ENCODE measurements at places on chromosomes 11 and 22.

DNA sequence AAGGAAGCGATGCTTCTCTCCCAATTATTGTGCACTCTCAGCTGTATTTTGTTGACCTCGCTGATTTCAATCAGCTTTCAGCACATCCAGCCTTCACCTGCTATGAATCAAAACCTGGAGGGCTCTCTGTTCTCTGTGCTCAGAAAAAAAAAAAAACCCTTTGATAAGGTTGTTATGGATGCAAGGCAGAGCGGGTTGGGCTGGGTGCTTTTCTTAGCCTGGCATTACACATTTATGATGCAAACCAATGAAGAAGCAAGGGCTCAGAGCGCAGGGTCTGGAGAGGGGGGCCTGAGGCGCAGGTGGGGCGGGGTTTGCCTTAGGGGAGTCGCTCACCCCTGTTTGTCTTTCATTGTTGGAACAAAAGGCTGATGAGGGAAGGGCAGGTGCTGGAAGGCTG is 86.0 kb upstream of the CADM1 start:
- no peaks in the 10 kb centered on the region for H3K4me1 ChIP-seq
- no peak for DNase-seq
- no peak overlapping the region for H3K4me3 ChIP-seq
- no peak overlapping the region for H3K27ac ChIP-seq
- no peaks in the 10 kb centered on the region for H3K36me3 ChIP-seq
- H3K27me3 ChIP-seq: no peaks in the 10 kb centered on the region

DNA sequence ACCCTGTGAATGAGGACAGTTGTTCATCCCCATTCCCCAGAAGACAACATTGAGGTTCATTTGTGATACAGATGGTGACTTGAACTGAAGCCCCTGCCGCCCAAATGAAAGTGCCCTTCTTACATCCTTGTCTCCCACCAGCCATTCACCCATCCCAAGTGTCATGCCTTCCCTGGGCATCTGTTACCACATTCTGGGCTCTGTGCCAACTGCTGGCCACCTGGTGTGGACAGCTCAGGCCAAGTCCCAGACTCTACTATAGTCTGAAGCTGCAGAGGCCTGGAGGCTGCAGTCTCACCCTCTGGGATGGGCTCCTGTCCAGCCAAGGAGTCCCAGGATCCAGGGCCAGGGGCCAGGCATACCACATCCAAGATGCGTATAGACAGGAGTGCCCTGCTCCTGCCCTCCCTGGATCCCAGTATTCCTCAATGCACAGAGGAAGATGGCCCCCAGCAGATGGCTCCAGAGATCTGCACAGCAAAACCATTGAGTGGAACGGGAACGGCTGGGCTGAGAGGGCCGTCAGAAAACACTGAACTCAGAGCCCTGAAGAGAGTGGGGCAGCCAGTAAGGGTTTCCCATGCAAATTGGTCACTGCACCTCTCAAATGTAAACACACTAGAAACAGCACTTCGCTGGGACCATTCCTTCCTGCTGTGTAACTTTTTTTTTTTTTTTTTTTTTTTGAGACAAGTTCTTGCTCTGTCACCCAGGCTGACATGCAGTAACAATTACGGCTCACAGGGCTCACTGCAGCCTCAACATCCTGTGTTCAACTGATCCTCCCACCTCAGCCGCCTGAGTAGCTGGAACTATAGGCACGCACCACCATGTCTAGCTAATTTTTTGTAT is 22.8 kb downstream of the ARRB1 start:
- no peaks in the 10 kb centered on the region for H3K36me3 ChIP-seq
- peaks cover 13% of the 10 kb centered on the region for H3K4me1 ChIP-seq
- no peaks in the 10 kb centered on the region for H3K27me3 ChIP-seq
- no peak overlapping the region for H3K4me3 ChIP-seq

DNA sequence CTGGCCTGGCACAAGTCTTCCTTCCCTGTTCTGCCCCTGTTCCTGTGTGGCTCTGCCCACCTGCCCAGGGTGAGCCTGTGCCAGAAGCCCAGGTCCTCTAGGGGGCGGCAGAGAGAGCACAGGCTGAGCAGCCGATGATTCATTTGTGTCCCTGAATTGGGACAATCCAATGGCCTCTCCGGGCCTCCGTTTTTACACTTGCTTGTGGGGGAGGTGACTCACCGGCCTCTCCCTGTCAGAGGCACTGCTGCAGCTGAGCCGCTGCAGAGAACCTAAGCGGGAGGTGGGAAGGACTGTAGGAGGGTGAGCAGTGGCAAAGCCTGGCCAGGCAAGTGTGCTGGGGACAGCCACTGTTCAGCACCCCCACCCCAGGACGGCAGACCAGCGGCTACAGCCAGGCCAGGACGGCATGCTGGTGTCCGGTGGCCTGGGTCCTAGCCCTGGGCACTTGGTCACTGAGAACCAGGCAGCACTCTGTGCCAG is 65.2 kb upstream of the LMO1 start:
- peaks cover 30% of the 10 kb centered on the region for H3K4me1 ChIP-seq
- no peak overlapping the region for H3K27ac ChIP-seq
- H3K4me3 ChIP-seq: no peak overlapping the region
- no peaks in the 10 kb centered on the region for H3K27me3 ChIP-seq
- no peak for DNase-seq

DNA sequence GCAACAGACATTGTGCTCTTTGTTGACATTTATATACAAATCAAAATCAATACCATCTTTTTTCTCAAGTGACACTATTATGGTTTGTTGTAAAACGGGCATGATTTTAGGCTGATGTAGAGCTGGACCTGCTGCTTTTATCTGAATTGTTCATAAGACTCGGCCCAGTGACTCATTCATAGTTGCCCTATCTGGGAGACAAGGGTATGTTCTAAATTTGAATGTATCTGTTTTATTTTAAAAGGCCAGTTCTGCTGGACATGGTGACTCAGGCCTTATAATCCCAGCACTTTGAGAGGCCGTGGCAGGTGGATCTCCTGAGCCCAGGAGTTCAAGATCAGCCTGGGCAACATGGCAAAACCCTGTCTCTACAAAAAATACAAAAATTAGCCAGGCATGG is 39.3 kb downstream of the CEP295 start:
- DNase-seq: no peak
- no peak overlapping the region for H3K27ac ChIP-seq
- no peaks in the 10 kb centered on the region for H3K4me1 ChIP-seq
- peaks cover 19% of the 10 kb centered on the region for H3K36me3 ChIP-seq
- no peaks in the 10 kb centered on the region for H3K27me3 ChIP-seq

DNA sequence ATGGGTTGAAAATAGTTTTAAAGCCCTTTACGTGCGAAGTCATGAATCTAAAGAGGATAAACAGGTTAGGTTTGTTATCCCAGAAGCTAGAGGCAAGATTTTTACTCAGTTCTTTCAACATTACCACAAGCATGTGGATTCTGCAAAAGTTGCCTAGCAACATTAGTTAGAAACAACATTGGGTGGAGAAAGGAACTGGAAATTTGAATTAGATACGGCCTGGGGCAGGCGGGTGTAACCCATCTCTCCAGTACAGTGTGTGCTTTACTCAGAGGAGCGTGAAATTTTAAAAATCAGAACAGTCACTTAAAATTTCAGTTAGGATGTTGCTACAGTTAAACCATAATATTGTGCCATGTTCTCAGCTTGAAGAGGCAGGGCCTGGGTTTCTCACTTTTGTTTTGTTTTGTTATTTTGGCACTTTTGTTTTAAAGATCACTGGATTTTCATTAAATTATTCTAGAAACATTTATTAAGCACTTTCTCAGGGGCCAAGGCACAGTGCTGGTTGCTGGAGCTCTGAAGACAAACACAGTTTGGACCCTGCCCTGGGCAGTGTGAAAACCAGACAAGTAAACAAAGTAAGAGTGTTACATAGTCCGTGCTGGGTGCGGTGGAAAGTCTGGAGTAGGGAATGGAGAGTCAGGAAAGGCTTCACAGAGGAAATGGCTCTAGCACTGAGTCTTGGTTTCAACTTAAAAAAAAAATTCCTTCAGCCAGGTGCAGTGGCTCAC is 4.4 kb upstream of the WEE1 start:
- peaks cover 82% of the 10 kb centered on the region for H3K4me1 ChIP-seq
- H3K27me3 ChIP-seq: no peaks in the 10 kb centered on the region
- H3K4me3 ChIP-seq: peak overlapping the region; percentile 18
- DNase-seq: no peak

- no peak overlapping the region for H3K27ac ChIP-seq
- no peaks in the 10 kb centered on the region for H3K4me1 ChIP-seq
- no peaks in the 10 kb centered on the region for H3K36me3 ChIP-seq
- H3K4me3 ChIP-seq: no peak overlapping the region
Observed at GRCh38 chr11:116328391-116328790, 444.4 kb downstream of the BUD13 start.

GRCh38 chr11:124934862-124935547 is 842 bp downstream of the HEPACAM start:
- no peaks in the 10 kb centered on the region for H3K36me3 ChIP-seq
- H3K4me3 ChIP-seq: no peak overlapping the region
- no peak for DNase-seq
- H3K4me1 ChIP-seq: no peaks in the 10 kb centered on the region
- no peak overlapping the region for H3K27ac ChIP-seq

- H3K36me3 ChIP-seq: no peaks in the 10 kb centered on the region
- H3K4me1 ChIP-seq: peaks cover 2% of the 10 kb centered on the region
- no peak overlapping the region for H3K27ac ChIP-seq
- H3K27me3 ChIP-seq: peaks cover 10% of the 10 kb centered on the region
- DNase-seq: no peak
- no peak overlapping the region for H3K4me3 ChIP-seq
Observed at GRCh38 chr11:69698362-69698761, 5.5 kb downstream of the FGF19 start.

DNA sequence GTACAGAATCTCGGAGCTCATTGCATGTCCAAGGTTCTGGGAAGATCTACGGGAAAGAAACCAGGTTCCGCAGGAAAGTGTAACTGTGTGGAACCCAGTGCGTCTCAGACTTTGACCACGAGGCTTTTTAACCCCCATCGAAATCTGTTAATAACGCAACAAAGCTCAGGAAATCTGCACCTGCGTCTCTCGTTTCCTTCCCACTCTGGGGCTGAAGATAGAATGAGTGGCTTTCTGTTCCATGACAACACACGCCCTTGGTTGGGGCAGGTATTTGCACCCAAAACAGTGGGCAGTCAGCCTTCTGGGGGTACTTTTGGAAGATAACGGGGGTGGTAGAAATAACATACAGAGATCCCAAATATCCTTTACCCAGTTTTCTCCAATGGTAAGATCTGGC is 38.5 kb downstream of the ISX start:
- no peak for DNase-seq
- H3K4me1 ChIP-seq: no peaks in the 10 kb centered on the region

GRCh38 chr11:61833471-61833870 is 5.4 kb downstream of the FADS2 start:
- H3K4me1 ChIP-seq: peaks cover 11% of the 10 kb centered on the region
- peaks cover 6% of the 10 kb centered on the region for H3K27me3 ChIP-seq
- no peaks in the 10 kb centered on the region for H3K36me3 ChIP-seq
- DNase-seq: no peak

GRCh38 chr22:23118647-23119493 is 22.9 kb downstream of the RSPH14 start:
- no peaks in the 10 kb centered on the region for H3K4me1 ChIP-seq
- DNase-seq: no peak
- no peak overlapping the region for H3K4me3 ChIP-seq
- no peaks in the 10 kb centered on the region for H3K36me3 ChIP-seq
- no peak overlapping the region for H3K27ac ChIP-seq
- no peaks in the 10 kb centered on the region for H3K27me3 ChIP-seq

DNA sequence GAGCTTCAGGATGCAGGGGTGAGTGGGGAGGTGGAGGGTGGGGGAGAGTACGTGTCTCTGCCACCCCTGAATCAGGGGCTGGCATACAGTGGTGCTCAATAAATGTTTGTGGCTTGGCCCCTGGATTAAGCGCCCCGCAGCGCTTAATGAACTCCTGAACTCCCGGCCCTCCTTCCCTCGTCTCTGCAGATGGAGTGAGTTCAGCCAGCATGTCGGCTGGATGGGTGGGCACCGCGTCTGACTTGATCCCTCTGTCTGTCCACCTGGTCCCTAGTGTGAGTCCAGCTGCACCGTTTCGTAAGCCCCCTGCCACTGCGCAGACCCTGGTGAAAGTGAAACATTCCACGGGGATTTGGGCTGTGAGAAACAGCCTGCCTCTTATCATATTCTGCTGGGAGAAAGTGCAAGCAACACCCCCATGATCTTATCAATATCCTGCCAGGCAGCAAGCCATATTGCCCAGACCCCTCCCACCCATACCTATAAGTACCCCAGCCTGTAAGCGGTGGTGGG is 12.0 kb upstream of the MRGPRD start:
- H3K4me3 ChIP-seq: no peak overlapping the region
- no peak overlapping the region for H3K27ac ChIP-seq
- no peaks in the 10 kb centered on the region for H3K36me3 ChIP-seq

- H3K27ac ChIP-seq: no peak overlapping the region
- H3K27me3 ChIP-seq: no peaks in the 10 kb centered on the region
- H3K4me3 ChIP-seq: no peak overlapping the region
- H3K36me3 ChIP-seq: no peaks in the 10 kb centered on the region
- DNase-seq: no peak
- no peaks in the 10 kb centered on the region for H3K4me1 ChIP-seq
Observed at GRCh38 chr11:13349046-13349445, 71.5 kb downstream of the BMAL1 start.

DNA sequence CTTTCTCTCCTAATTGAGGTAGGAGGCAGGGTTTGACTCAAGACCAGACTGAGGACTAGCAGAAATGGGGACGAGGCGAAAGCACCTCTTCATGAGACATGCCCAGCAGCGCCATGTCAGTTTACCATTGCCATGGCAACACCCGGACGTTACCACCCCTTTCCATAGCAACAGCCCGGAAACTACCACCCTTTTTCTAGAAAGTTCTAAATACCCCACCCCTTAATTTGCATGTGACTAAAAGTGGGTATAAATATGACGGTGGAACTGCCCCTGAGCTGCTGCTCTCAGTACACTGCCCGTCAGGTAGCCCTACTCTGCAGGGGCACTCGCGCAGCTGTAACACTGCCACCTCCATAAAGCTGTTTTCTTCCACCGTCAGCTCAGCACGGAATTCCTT is 5.9 kb upstream of the RAC2 start:
- H3K27ac ChIP-seq: no peak overlapping the region
- H3K4me3 ChIP-seq: no peak overlapping the region
- no peaks in the 10 kb centered on the region for H3K36me3 ChIP-seq
- no peaks in the 10 kb centered on the region for H3K4me1 ChIP-seq
- no peaks in the 10 kb centered on the region for H3K27me3 ChIP-seq

GRCh38 chr11:130094614-130095013 is 24.9 kb downstream of the APLP2 start:
- H3K4me3 ChIP-seq: no peak overlapping the region
- H3K27ac ChIP-seq: no peak overlapping the region
- no peaks in the 10 kb centered on the region for H3K27me3 ChIP-seq
- no peaks in the 10 kb centered on the region for H3K36me3 ChIP-seq

DNA sequence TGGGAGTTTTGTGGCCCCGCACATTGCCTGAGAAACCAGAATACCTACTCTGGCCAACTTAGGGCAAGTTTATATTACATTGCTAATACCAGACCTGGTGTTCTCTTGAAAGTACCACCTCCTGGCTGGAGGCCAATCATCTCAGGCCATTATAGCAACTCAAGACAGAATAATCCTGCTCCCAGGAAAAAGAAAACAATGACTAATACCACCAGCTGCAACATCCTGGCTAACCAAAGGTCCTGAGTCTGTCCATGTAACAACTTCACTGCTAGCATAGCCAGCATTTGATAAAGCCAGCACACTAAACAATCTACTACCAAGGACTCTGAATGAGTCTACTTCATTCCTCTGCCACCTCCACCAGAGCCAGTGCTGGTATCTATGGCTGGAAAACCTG is 1298.7 kb upstream of the CNTN5 start:
- H3K27me3 ChIP-seq: no peaks in the 10 kb centered on the region
- no peak overlapping the region for H3K4me3 ChIP-seq
- H3K27ac ChIP-seq: no peak overlapping the region
- no peaks in the 10 kb centered on the region for H3K4me1 ChIP-seq
- no peak for DNase-seq
- H3K36me3 ChIP-seq: no peaks in the 10 kb centered on the region

Measured in esophagus squamous epithelium (tissue), 5 donors.